ENCODE measurements at places on chromosomes 4 and X.

- no peak for DNase-seq
These were observed 32.0 kb downstream of the HAND2 start for GRCh38 chr4:173498023-173498422.

GRCh38 chrX:112513154-112513553, 166.6 kb downstream of the LHFPL1 start:
- no peak for DNase-seq

DNA sequence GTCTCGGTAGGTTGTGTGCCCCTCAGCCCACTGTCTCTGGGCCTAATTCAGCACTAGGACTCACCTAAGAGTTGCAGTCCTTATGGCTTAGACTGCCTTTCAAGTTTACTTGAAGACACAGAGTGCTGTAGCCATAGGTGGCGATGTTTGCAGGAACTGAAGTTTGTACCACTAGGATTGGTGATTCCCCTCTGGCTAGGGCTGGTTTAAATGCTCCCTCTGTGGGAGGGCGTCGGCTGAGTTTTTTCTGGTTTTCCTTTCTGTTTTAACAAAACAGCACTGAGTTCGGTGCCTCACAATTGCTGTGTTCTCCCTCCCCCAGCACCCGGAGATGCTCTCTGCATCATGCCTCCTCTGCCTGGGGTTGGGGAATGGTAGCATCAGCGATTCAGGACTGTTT, 480.9 kb downstream of the PCDH11X start:
- no peak for DNase-seq

- DNase-seq: no peak
These were observed 1.2 kb downstream of the DCAF12L2 start for GRCh38 chrX:126164689-126165400.

GRCh38 chrX:107559506-107559905, 68.8 kb upstream of the PRPS1 start:
- DNase-seq: no peak

DNA sequence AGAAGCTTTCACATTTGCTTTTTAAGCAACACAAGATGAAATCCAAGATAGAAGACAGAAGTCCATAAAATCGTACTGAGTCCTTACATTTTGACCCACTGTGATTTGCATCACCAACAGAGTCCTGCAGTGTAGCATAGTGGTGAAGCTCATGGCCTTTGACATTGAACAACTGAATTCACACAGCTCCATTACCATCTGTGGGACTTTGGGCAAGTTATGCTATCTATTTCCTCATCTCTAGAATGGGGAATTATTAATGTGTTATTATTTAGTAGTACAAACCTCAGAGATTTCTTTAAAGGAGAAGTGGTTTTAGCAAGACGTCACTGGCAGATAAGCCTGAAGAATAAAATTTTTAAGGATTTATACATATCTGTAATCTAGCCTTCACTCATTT, 10.7 kb downstream of the GPRIN3 start:
- no peak for DNase-seq
